ENCODE measurements at places on chromosomes 13 and 19.

DNA sequence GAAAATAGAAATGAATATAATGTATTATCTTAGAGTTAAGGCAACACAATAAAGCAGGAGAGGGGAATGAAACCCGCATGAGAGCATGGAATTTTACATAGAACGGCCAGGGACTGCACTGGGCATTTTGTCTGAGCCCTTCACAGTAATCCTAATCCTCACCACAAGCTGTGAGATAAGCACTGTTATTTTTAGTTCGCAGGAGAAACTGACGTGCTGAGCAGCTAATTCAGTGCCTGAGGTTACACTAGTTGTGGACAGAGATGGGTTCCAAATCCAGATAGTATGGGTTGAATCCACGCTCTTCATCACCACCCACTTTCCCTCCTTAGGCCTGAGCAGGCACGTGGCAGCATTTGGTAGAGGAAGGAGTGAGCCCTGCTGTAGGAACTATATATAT lies 24.8 kb upstream of the ZNF527 start:
- DNase-seq, result no peak

DNA sequence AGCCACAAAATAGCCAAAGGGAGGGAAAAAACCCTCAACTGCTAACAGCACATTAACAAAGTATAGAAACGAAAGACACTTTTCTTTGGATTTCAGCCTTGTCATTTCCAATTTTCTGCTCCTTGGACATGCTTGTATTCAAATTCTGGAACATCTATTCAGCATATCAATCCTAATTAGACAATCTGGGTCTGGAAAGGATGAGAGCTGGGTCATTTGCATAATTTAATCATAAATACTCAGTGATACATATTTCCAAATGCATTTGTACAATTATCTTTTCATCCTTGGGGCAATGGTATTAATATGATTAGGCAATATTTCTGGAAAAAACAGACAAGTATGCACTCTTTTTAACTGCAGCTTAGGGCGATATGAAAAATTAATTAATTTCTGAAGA lies 14.3 kb downstream of the DACH1 start:
- DNase-seq, result no peak

GRCh38 chr19:48415395-48415794 lies 21.9 kb downstream of the GRIN2D start:
- DNase-seq, result no peak

- no peak for DNase-seq
Observed at GRCh38 chr19:34667349-34668076, 9.4 kb downstream of the SCGB2B2 start.

- DNase-seq, result no peak
Observed at GRCh38 chr19:43562698-43563241, 12.6 kb downstream of the XRCC1 start.

- no peak for DNase-seq
Observed at GRCh38 chr13:88601949-88602348, 930.8 kb downstream of the SLITRK5 start.

GRCh38 chr19:55157064-55157908 lies at the start of gene TNNI3:
Gene TNNI3 (minus strand): TSS chr19:55157732. CDS start chr19:55157589, 143 bp downstream.
- DNase-seq, result no peak

DNA sequence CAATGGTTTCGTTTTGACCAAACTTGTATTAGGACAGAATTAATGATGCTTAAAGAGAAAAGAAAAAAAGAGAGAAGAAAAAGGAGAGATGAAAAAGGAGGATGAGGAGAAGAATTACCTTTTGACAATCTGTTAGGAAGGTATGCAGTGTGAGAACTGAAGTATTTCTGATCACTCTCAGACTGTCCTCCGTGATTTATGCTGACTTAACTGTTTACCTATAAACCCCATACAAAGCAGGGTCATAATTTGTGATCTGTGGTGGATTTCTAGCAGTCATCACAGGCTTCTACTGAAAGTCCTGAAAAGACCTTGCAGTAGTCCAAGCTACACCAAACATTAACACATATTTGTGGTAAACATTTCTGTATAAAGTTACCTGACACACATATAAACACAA lies 93.9 kb downstream of the PCDH17 start:
- no peak for DNase-seq

DNA sequence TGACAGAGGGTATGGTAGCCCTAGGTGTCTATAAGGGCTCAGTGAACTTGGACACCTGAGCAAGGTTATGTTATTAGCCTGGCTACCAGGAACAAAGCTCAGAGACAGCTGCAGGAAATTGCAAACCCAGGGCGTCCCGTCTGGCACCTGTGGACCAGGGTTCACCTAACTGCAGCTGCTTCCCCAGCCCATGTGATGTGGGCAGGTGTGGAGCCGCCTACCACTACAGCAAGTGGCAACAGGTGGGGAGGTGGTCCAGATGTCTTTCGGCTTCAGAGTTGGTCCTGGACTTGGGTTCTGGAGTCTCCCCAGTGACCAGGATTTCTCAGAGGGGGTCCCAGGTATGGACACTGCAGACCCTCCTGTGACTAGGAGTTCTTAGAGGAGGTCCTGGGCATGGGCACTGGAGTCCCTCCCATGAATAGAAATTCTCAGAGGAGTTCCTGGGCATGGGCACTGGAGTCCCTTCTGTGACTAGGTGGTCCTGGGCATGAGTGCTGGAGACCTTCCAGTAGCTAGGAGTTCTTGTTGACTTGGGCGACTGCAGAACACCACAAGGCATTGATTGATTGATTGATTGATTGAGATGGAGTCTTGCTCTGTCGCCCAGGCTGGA lies 25.2 kb downstream of the ACTL9 start:
- no peak for DNase-seq

Data from fibroblast of the conjunctiva (primary cell).